Left lung (tissue), 14 donors: ENCODE measurements at places on chromosomes 1 and 21.

GRCh38 chr1:226980565-226981385, 40.7 kb downstream of the COQ8A start:
- no peak for DNase-seq

GRCh38 chr1:94069919-94070285, 51.0 kb downstream of the ABCA4 start:
- no peak for DNase-seq

DNA sequence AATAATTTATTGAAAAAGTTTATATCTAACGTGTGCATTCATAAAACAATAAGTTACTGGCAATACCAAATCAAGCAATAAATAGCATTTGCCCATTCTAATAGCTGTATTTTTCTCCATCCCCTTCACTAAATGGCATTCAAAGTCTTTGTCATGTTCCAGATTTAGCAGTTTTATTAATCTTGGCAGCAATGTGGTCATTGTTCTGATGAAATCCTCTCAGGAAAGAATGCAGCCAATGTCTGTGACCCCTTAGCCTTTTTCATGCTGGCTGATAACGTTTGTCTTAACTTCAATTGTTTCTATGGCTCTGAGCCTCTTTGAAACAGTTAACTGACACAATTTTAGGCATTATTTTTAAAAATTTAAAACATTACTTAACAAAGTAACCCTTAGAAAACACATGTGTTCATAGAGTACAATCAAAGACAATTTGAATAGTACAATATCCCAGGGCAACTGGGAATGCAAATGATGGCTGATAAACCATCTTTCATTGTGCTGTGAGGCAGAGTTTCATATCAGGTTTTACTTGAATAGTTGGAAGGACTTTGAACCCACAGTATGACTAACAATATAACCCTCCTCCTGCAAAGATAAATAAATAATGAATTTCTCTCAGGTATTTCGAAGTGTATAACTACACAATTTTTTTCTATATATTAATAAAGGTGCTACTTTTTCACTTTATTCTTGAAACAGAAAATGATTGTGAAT, 217.5 kb downstream of the LRRIQ3 start:
- DNase-seq: no peak

DNA sequence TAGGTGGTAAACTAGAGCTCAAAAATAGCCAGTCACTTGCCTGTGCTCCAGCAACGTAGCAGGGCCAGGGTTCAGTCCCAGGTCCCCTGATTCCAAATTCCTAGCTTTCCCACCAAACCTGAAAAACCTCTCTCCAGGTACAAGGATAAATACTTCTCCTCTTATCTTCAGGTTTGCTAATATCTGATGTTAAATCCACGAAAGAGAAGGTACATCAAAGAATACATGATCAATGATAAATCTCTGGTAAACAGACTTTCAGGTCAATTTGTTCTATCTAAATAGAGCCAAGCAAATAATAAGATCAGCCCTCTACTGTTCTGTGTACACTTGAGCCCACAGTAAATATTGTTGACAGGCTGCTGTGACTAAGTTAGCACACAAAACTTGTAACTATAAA, 52.1 kb upstream of the AKT3 start:
- no peak for DNase-seq

DNA sequence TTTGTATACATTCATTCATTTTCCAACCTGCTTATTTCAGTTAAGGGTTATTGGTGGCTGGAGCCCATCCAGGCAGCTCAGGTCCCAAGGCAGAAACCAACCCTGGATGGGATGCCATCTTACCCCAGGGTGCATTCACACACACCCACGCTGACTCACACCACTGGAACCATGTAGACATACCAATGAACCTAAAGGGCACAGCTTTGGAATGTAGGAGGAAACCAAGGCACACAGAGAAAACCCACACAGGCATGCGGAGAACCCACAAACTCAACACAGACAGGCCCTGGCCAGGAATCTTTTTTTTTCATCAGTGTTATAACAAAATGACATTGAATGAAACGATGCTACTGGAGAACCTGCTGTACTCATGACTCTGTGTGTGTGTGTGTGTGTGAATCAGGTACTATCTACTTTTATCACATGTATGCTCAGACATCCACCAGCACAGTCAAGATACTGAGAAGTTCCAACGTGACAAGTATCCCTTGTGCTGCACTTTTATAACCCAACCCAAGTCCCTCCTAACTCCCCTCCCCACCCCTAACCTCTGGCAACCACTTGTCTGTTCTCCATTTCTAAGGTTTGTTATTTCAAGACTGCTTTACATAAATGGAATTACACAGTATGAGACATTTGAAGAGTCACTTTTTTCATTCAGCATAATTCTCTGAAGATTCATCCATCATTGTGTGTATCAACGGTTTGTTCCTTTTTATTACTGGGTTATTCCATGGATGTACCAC, 286.8 kb upstream of the PLD5 start:
- no peak for DNase-seq
